ENCODE measurements at places on chromosomes 11 and 22.

DNA sequence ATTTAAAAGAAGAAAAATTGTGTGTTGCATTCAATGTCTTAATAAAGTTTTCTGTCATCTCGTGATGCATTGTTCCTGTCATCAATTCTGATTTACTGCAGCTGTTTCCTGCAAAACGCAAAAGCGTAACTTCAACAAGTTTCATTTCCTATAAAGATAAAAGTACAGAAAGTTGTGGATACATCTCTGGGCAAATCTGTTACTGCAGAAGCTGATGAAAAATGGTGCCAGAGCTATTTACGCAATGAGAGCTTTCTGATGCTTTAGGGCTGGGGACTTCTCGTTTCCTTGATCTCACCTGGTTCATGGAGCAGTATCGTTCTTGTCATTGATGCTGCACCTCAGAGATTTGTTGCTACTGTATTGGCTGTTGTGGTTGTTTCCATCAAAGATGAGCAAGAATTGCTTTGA is 15.5 kb upstream of the MS4A12 start:
- no peak for DNase-seq

- DNase-seq: no peak
Observed at GRCh38 chr11:83007909-83008580, 63.7 kb downstream of the RAB30 start.

DNA sequence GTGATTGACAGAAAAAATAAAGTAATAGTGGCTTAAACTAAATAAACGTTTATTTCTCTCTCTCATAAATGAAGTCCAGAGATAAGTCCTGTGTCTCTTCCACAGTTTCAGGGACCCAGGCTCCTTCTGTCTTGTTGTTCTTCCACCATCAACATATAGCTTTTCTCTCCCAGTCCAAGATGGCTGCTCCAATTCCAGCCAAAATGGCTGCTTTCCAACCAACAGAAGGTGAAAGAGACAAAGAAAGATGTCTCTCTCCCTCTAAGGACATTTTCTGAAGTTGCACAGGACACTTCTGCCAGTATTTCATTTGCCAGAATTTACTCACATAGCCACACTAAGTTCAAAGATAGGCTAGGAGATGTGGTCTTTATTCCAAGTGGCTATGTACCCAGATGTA is 9.4 kb upstream of the PLEKHB1 start:
- no peak for DNase-seq

DNA sequence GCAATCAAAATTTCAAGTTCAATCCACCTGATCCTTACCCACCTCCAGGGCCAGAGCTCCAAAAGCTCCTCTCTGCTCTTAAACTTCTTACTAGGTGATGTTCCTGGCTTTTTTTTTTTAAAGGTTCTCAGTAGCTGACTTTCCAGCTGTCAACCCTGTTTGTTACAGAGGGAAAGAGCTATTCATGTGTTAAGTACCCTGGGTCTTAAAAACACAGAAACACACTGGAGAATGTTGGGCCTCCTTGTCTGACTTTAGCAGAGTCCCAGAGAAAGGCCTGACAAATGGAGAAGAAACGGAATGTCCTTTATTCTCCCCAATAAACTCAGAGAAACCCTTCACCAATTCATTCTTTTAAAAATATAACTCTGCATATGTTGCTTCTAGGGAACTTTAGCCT is 3.2 kb downstream of the LRRC4C start:
- no peak for DNase-seq

GRCh38 chr22:32917577-32918354 is 116.3 kb downstream of the TIMP3 start:
- no peak for DNase-seq

GRCh38 chr11:21289686-21290085 is 620.3 kb downstream of the NELL1 start:
- no peak for DNase-seq

GRCh38 chr22:47486569-47487312 is 724.3 kb downstream of the TBC1D22A start:
- DNase-seq: no peak

DNA sequence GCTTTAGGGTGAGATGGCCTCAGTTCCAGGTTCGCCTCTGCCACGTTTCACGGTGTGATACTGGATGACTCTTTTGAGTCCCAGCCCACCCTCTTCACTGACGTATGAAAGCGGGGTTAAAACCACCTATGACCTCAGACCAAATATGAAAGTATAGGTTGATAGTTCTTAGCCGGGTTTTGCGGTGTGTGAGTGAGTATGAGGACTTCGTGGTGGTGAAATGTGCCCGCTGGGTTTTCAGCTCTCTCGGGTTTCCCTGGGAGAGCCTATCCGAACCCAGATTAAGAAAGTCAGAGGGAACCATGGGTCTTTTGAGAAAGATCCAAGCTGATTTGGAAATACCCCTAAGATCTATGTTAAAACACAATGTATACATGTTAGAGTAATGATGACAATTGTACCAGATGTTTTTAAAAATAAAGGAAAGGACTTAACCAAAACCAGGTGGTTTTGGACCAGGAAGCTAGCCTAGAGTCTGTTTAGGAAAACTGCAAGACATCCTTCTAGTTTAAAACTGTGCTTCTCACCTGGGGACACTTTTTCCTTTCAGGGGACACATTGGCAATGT is 25.8 kb upstream of the ST3GAL4 start:
- no peak for DNase-seq

DNA sequence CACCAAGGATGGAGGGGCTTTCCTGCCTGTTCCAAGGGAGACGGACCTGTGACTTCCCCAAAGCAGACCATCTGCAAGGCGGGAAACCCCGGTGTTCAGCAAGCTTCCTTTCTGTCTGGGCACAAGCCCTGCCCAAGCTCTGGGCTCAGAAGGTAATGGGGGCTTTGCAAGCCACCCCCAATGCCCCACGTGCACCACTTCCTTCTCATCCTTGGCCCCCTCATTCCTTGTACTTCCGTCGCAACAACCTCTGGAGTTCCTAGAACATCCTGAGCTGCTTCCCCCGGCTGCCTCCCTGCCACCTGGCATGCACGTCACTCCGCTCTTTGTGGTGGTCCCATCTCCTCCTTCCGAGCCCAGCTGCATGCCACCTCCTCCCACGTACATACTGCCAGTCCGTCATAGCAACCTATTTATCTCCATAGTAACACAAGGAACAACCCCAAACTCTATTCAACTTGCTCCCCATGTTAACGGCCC is 3.9 kb downstream of the MYEOV start:
- DNase-seq: peak; percentile 47

DNA sequence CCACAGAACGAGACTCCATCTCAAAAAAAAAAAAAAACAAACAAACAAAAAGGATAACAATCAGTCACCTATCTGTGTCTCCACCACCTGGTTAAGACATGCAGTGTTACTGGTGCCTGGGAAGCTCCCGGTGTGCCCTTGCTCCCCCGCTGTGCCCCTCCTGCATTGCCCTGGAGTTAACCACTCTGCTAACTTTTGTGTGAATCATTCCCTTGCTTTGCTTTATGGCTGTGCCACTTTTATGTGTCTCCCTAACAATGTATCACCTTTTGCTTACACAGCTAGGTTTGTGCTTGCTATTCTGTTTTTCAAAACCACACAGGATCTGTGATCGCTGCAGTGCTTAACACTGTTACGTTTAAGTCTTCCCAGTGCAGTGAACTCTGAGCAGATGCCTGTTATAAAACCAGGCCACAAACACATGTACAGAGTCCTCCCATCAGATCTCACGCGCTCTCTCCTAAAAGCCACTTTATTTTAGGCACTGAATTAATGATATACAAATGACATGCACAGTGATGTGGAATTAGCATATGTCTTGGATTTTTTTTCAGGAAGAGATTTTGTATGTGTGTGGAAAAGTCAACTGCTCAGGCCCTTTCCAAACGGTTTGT is 69.9 kb downstream of the BUD13 start:
- no peak for DNase-seq

GRCh38 chr11:128299132-128299726 is 288.1 kb downstream of the ETS1 start:
- no peak for DNase-seq

DNA sequence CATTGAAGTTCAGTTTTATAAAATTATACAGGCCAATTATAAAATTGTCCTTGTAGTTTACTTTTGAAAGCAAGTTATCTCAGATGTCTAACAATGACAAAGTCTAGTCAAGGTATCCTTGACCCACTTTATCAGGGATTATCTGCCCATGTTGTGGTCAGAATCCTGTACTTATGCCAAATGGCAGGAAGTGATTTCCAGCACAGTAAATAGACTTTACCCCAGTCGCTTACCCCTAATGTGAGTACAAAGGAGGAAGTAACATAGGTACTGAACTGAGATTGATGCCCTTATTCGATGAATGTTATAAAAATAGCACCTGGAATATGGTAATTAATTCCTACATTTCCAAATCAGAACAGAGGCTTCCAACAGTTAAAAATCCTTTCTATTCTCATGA is 355.7 kb downstream of the CNTN5 start:
- no peak for DNase-seq

DNA sequence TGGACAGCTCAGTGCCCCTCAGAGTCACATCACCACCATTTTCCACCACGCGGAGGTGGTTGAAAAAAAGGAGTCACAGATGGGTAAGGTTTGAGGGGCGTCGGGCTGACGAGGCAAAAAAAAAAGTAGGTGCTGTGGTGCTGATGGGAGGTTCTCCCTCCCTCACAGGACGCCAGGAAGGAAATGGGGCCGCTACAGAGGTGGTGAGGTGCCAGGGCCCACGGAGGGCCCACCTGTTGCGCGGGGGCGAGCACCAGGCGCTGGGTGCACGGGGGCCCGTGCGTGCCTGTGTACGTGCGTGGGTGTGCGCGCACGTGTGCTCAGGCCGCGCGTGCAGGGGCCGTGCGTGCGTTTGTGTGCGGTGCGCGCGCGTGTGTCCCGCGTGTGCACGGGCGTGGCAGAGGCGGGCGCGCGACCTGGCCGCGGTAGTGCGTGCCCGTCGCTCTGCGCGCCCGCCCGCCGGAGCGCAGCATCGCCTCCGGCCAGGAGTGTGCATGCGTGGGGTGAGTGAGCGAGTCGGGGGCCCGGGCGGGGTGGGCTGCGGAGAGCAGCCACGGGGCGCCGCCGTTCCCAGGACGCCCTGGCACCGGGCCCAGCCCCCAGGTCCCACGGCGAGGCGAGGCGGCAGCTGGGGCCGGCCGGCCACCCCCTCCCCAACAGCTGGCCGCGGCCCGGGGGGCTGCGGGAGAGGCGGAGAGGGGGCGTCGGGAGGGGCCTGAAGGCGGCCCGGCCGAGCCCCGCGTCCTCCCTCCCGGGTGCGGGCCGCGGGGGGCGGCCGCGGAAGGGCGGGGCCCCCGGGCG is 2.8 kb downstream of the PDGFB start:
- no peak for DNase-seq
